ENCODE measurements at places on chromosomes 4 and X.

DNA sequence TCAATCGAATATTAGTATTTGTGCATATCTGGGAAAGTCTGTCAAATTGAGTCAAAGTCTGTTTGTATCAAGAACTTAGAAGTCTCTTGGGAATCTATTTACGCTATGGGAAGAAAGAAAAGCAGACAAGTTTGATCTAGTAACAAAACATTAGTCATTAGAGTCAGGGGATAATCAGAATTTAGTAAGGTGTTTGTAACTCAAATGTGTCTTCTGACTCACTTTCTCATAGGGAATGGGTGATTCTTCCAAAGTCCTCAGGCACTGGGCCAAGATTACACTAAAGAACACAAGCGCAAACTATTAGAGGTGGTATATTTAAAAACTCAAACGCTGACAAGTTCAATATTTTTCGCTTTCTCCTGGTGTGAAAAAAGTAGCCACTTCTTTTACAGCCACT is 926.5 kb downstream of the PDHA2 start:
- DNase-seq, result no peak

DNA sequence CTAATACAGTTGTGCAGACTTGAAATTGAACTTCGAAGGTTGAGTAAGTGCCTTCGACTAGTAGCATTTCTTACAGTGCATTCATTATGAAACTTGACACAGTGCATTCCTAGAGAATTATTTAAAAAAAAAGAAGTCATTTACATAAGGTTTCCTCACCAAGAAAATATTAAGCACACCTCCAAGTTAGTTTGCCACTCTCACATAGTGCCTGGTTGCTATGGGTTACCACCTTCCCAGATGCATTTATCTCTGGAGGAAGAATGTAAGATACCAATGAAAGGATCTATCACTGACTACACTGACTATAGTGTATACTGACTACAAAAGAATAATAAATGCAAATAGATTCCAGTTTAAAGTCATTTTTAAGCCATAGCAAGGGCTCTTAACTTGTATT is 311.9 kb upstream of the RASGEF1B start:
- no peak for DNase-seq

DNA sequence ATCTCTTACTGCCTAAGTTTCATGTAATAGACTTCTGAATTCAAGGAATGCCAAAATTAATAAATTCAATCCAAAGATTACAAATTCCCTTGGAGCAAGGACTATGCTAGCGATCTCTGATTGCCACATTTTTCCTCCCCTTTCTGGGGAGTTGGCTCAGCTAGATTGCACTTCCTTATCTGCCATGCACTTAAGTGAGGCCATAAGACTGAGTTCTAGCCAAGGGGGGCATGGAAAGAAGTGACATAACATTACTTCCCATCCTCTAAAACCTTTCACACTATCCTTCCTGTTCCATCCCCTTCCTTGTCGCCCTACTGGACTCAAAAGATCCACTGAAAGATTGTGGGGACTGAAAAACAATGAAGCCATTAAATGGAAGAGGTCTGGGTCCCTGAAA is 53.8 kb upstream of the TXK start:
- no peak for DNase-seq

GRCh38 chr4:185219551-185220344 is 10.3 kb downstream of the SNX25 start:
- no peak for DNase-seq

DNA sequence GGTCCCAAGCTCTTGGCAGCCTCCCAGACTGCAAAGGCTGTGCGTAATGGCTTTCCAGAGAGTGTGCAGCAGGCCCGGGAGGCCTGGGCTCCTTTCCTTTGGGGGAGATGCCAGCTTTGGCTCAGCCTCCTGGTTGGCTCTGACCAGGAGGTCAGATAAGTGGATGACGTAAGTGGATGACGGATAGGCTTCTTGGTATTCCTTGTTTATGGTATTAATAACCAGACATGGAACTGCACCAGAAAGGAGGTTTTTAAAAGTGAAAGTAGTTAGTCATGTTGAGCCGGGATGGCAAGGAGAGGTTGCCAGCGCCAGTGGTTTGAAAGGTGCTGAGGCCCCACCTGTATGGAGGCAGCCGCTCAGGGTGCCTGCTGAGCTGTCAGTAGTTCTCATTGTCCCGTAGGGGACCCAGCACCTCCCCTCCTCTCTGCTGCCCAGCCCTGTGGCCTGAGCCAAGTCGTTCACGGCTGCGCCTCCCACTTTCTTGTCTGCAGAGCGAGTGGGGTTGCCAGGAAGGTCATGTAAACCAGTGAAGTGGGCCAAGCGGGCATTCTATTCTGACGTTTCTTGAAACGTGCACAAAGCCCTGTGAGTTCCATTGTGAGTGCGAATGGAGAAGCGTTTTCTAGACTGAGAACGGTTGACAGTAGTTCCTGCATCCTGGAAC is 28.7 kb upstream of the STOX2 start:
- no peak for DNase-seq

GRCh38 chr4:101439926-101440325 is 92.6 kb upstream of the PPP3CA start:
- no peak for DNase-seq

GRCh38 chr4:42824278-42824977 is 68.1 kb upstream of the GRXCR1 start:
- no peak for DNase-seq

DNA sequence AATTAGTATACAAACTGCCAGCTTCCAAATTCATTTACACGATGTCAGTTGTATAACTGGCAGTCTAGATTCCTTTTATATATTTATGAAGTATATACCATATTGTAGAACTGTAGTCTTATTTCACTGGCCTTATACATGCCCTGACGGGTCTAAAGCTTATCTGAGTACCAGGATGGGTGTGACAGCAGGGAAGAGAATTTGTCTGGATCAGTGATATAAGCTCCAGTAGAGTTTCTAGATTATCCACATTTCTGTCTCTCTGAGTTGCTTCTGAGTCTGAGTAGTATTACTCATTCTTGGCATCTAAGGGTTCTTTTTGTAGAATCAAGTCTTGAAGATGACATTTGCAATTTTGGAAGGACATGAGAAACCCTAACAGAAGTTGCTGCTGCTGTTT is 101.3 kb downstream of the RPA4 start:
- no peak for DNase-seq

GRCh38 chr4:143482840-143483239 is 30.7 kb upstream of the SMARCA5 start:
- no peak for DNase-seq

DNA sequence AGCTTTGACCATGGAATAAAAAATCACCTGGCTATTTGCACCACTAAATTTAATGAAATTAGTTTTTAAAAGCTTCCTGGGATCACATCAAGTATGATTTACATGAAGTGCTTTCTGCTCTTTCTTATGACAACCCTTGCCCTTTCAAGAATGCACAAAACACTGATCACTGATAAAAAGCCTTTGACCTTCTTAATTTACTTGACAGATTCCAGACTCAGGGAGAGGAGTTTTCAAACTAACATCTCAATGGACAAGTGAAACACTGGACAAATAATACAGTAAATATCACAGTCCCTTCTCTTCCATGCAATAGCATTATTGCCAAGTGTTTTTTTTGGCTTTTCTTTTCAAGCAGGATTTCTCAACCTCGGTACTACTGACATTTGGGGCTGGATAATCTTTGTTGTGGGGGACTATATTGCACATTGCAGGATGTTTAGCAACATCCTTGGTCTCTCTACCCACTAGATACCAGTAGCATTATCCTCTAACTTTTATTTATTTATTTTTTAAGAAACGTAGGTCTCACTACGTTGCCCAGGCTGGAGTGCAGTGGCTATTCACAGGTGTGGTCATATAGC is 86.3 kb downstream of the ZNF827 start:
- no peak for DNase-seq

DNA sequence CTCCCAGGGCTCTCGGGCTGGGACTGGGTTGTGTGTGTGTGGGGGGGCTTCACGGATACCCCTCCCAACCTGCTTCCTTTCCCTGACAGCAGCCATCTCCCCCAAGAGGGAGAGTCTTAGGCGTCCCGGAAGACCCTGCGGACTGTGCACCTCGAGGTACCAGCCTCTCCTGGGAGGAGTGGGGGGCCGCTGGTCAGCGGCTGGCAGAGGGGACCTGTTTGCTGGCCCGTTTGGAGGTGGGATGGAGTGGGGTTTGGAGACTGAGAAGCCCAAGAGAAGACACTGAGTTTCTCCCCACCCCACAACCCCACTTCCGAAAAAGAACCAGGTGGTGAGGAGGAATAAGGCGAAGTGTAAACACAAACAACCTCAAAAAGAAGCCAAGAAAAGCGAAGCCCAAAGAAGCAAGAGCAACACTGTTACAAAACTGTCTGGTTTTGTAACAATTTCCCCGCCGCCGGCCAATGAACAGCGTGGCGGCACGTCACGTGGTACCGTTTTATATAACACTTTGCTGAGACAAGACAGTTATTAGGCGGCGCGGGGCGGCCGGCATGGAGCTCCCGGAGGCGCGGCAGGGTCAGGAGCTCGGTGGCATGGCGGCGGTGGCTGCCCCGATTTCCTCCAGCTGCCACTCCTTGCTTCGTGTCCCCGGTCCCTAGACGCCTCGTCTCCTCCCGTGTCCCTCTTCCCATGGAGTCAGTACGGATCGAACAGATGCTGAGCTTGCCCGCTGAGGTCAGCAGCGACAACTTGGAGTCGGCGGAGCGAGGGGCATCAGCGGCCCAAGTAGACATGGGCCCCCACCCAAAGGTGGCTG is at the start of gene LONRF3:
Gene LONRF3, plus strand, starts transcription at position 531 of the 820 bp plus-strand sequence. Its CDS starts 163 bp downstream, at position 694.
- DNase-seq, result peak; percentile 49

All from stimulated activated CD4-positive, alpha-beta T cell treated with anti-CD3 and anti-CD28 coated beads, TNF-alpha, amount 100 ng/mL, for 4 hours (primary cell).